ENCODE measurements at places on chromosomes 5 and 9. TPM values are rescaled to one million over a fixed set of nuclear protein-coding genes. Genes with fewer than 3 reads are reported as not detected.

GRCh38 chr9:121650217-121651007, 1.0 kb upstream of the DAB2IP start:
- peak overlapping the region; percentile 16 for H3K27ac ChIP-seq
- no peaks in the 10 kb centered on the region for H3K36me3 ChIP-seq
- no peak overlapping the region for H3K4me3 ChIP-seq

DNA sequence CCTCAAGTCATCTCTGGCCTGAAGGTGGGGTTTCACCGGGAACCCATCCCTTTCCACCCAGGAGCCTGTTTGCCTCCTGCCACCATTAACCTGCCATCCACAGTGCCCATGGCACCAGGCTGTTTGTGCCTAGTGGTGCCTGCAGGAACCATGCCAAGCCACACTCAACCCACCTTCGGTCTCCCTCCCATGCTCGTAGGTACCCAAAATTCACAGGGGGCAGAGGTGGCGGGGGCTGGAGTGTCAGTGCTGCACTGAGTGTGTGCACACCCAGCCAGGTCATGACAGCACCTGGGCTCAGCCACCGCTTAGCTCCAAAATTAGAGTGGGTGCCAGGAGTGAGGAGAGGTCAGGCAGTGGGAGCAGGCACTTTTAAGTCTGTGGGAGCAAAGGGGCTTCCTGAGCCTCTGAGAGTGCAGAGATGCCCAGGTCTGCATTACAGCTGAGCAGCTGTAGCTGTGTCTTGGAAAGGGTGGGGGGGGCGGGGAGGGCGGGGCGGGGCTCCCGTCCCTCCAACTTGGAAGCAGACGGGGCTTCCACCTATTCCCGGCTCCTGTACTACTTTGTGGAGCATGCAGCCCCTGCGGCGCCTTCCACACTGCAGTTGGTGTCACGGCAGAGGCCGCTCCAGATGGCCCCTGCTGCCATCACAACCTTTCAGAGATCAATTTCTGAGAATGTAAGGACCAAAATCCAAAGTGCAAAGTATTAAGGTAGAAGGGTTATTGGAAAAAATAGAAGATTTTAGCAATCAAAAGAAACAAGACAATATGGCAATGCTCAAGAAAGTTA, 2396.8 kb upstream of the C9orf72 start:
- no peak overlapping the region for H3K27ac ChIP-seq
- no peak for DNase-seq
- H3K27me3 ChIP-seq: no peaks in the 10 kb centered on the region
- no peak overlapping the region for H3K4me3 ChIP-seq

- H3K4me1 ChIP-seq: no peaks in the 10 kb centered on the region
- H3K27ac ChIP-seq: no peak overlapping the region
- DNase-seq: no peak
- H3K36me3 ChIP-seq: no peaks in the 10 kb centered on the region
- H3K27me3 ChIP-seq: no peaks in the 10 kb centered on the region
These were observed 756.4 kb upstream of the DMAC1 start for GRCh38 chr9:8555762-8556500.

DNA sequence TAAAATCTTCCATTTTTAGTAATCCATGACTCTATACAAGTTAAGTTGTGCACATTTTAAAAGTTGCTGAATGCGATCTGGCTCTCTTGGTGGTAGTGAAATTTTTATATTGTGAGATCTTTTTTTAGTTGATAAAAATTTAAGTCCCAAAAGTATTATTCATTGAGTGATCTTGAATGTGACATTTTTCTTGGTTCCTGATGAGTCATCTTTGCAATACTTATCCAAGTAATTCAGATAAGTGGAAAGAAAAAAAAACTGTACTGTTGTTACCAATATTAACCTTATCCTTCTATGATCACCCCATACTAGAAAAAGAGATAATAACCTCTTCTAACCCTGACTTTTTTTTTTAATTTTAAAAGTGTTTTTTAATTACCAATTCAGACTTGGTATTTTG, 601.3 kb downstream of the PSAT1 start:
- H3K27me3 ChIP-seq: no peaks in the 10 kb centered on the region
- no peaks in the 10 kb centered on the region for H3K4me1 ChIP-seq
- no peak for DNase-seq
- H3K4me3 ChIP-seq: no peak overlapping the region
- H3K27ac ChIP-seq: no peak overlapping the region

GRCh38 chr9:93406371-93406770, 45.1 kb upstream of the FAM120A start:
- no peaks in the 10 kb centered on the region for H3K4me1 ChIP-seq
- no peak overlapping the region for H3K4me3 ChIP-seq
- H3K27me3 ChIP-seq: no peaks in the 10 kb centered on the region
- no peak for DNase-seq

- H3K27ac ChIP-seq: peak overlapping the region; percentile 92
- H3K36me3 ChIP-seq: no peaks in the 10 kb centered on the region
- DNase-seq: no peak
- peak overlapping the region; percentile 63 for H3K4me3 ChIP-seq
- no peaks in the 10 kb centered on the region for H3K27me3 ChIP-seq
These were observed 79.2 kb downstream of the C9orf152 start for GRCh38 chr9:110128664-110129329.

INSL4 gene
- not detected for total RNA-seq

OR1Q1 gene
- total RNA-seq: not detected

C9orf153 gene
- total RNA-seq: not detected

PDE8B gene
- total RNA-seq: 28.1 TPM

Data from ascending aorta (tissue), 2 donors.